ENCODE measurements at places on chromosomes 7 and 10. TPM values are rescaled to one million over a fixed set of nuclear protein-coding genes. Genes with fewer than 3 reads are reported as not detected.

Gene RET
- polyA plus RNA-seq, result 2.2 TPM

Gene ZDHHC4
- polyA plus RNA-seq, result 42.1 TPM

Gene LOXL4
- 12.4 TPM for polyA plus RNA-seq

Gene AKR1D1
- polyA plus RNA-seq, result not detected

Gene TRIM50
- 0.43 TPM for polyA plus RNA-seq

Gene PSMC2
- polyA plus RNA-seq, result 89.2 TPM

Gene ZCCHC24
- polyA plus RNA-seq, result 52.3 TPM

Gene OR6V1
- polyA plus RNA-seq, result not detected

Gene ADAM8
- 2.3 TPM for polyA plus RNA-seq

Gene PLAC9
- 60.1 TPM for polyA plus RNA-seq

Gene DCLRE1A
- polyA plus RNA-seq, result 5.2 TPM

Gene CREB5
- 30.8 TPM for polyA plus RNA-seq

Gene CH25H
- polyA plus RNA-seq, result 3.8 TPM

Gene SCIN
- 1.0 TPM for polyA plus RNA-seq

Gene CALHM2
- 14.6 TPM for polyA plus RNA-seq

Gene SOSTDC1
- polyA plus RNA-seq, result 21.2 TPM

Gene MSMB
- not detected for polyA plus RNA-seq

Gene LMBR1
- 33.6 TPM for polyA plus RNA-seq

Gene RSPH10B
- 0.77 TPM for polyA plus RNA-seq

- no peak for DNase-seq
Observed at GRCh38 chr7:55150166-55150565, 131.3 kb downstream of the EGFR start.

- no peak for DNase-seq
Observed at GRCh38 chr10:62071846-62072281, 170.4 kb downstream of the ARID5B start.

DNA sequence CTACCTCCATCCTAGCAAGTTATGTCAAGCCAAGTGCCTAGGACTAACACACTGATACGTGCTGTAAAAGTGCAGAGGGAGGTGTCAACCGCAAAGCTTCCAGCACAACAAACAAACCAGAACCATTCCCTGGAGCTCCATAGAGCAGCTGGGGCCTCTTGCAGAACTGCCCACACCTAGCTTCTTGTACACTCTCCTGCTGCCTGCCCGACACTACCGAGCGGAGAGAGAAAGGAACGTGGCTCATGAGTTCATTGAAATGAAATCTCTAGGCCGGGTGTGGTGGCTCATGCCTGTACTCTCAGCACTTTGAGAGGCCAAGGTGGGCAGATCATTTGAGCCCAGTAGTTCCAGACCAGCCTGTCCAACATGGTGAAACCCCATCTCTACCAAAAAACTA lies 73.5 kb downstream of the MKI67 start:
- no peak for DNase-seq

DNA sequence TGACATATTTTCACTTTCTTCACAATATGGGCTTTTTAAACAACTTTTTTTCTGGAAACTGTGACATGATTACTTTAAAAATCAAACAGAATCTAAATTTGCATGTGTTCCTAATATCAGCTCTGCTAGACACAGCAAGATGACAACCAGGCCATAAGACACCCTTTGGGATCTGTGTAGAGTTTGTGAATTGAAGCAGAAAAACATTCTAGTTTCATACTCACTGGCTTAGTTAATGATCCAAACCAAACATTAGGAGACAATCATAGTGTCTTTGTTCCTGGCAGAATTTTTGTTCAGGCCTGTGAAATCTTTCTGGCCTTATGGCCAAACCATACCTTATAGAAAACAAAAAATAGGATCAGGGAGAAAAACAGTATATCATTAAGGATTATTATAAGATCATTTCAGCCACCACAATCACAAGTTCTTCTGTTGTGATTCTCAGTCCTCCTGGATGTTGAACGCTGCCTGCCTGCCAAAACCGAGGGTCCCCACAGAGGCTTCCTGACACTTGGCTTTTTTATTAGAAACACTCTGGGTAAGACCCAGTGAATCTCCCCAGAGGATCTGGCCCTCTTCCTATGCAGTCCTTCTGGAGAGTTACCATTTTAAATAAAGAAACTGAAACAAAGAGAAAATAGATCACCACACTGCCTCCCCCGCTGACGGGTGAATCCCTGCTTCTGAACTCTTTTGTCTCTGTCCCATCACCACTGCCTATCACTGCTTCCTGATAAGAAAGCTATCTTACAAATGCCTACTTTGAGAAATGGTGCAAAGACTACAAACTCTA lies 79.2 kb upstream of the PPP1R3C start:
- peak; percentile 14 for DNase-seq

- no peak for DNase-seq
Observed at GRCh38 chr7:42014625-42015618, 222.1 kb downstream of the GLI3 start.

DNA sequence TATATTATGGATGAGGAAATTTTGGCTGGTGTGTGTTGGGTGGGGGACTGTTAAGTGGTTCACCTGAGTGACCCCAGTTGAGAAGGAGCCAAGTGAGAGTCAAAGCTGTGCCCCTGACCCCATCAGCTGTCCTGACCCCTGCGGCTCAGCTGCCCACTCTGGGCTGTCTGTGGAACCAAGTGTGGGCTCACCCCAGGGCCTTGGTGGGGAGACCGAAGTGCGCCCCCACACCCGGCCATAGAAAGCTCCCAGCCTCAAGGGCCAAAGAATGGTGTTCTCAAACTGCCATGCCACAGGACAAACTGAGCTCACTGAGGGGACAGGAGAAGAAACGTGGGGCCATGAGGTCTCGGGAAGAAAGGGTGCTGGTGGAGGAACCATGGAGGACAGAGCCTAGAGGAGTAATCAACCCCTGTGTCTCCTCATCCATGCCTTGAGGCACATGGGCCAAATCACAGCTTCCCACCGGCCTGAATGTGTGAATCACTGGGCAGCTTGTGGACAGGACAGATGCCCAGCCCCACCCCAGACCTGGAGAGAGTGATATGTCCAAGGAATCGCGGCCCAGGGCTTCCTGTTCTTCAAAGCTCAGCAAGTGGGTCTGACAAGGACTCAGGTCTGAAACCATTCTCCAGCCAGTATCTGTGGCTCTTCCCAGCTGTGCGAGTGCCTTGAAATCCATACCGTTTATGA lies 86.2 kb upstream of the CACUL1 start:
- DNase-seq, result no peak

- no peak for DNase-seq
Observed at GRCh38 chr7:158740013-158740656, 35.5 kb upstream of the NCAPG2 start.

GRCh38 chr10:58299580-58299979 lies 30.6 kb downstream of the CISD1 start:
- DNase-seq, result no peak

- no peak for DNase-seq
Observed at GRCh38 chr10:110698340-110698739, 54.2 kb downstream of the RBM20 start.

GRCh38 chr7:45661302-45661995 lies 87.3 kb downstream of the ADCY1 start:
- no peak for DNase-seq

GRCh38 chr7:6256109-6256483 lies 16.3 kb downstream of the CYTH3 start:
- no peak for DNase-seq

- DNase-seq, result no peak
Observed at GRCh38 chr7:131002600-131002999, 268.6 kb upstream of the KLF14 start.

- DNase-seq, result no peak
Observed at GRCh38 chr10:76190634-76191270, 759.3 kb downstream of the LRMDA start.

- DNase-seq, result no peak
Observed at GRCh38 chr10:129967579-129968019, 3.5 kb upstream of the EBF3 start.

- peak; percentile 54 for DNase-seq
Observed at GRCh38 chr10:114103284-114103683, 59.6 kb downstream of the ADRB1 start.

- no peak for DNase-seq
Observed at GRCh38 chr10:77392851-77393250, 244.8 kb downstream of the KCNMA1 start.

DNA sequence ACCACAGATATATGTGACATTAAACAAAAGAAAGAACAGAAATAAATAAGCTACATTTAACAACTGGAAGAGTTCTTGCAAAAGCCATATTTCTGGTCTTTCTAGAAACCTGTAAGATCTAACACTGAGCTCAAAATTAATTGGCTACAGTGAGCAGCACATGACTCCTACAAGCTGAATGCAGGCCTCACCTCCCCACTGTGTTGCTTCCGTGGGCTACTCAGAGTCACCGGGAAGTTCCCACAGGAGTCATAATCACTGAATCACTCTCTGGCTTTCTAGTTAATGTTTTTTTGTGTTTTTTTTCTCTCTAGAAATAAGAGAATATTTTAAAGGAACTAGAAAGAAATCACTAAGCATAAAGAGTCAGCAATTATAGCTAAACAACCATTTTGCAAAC lies 10.2 kb upstream of the MRPS24 start:
- DNase-seq, result no peak

DNA sequence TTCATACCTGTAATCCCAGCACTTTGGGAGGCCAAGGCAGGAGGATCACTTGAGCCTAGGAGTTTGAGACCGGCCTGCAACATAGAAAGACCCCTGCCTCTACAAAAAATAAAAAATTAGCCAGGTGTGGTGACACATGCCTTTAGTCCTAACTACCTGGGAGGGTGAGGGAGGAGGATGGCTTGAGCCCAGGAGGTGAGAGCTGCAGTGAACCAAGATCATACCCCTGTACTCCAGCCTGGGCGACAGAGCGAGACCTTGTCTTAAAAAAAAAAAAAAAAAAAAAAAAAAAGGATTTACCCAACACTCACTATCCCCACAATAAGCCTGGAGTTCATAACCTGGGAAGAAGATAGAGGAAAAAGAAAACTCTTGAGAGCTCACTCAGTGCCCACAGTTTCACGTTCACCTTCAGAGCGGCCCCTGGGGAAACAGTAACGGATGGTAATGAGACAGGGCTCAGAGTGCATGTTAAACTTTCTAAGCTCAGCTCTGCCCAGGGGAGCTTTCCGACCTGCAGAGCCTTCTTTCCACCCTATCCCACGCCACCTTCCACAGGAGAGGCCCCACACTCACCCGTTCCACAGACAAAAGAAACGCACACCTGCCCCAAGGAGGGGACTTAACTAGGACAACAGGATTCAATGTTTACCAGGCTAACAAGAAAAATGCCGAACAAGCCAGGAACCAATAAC lies 259.8 kb upstream of the KLF14 start:
- DNase-seq, result no peak

GRCh38 chr7:141585592-141586510 lies 34.6 kb downstream of the AGK start:
- DNase-seq, result no peak

DNA sequence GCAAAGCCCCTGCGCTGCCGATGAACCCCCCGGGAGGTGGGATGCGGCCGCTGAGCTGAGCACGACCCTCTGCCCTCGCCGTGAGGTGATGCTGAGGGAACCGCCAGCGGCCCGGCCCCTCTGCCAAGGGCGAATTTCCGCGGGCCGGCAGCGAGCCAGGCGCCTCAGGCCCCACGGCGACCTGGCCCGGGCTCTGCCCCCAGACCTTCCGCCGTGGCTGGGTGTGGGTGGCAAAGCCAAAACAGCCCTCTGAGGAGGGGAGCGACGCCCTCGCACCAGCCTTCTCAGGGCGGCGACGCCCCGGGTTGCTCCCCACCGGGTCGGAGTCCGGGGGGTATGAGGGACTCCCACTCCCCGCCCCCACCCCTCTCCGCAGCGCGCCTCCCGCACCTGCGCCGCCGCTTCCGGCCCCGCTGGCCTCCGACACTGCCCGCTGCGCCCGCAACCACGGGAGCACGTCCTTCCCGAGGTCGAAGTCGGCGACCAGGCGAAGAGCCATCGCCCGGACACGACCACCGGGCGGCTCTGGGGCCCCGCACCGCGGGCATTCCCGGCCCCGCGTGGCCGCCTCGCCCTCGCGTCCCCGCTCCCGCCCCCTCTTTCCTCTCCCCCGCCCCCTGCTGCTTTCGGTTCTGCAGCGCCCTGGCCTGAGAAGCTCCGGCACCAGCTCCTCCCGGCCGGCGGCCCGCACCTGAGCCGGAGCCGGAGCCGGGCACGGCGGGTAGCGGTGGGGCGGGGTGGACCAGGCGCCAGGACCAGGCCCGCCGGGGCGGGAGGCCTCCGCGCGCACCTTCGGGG lies at the start of gene GSAP:
TSS of gene GSAP (minus strand) at position 527 of the 798 bp plus-strand sequence. CDS start at position 499, 28 bp downstream.
- DNase-seq, result peak; percentile 40

GRCh38 chr7:142882338-142882678 lies 3.2 kb downstream of the TRPV6 start:
- DNase-seq, result no peak
